ENCODE measurements at places on chromosomes 2 and 18. TPM values are rescaled to one million over a fixed set of nuclear protein-coding genes. Genes with fewer than 3 reads are reported as not detected.

The KCNE4 gene
- 3.0 TPM for total RNA-seq

DNA sequence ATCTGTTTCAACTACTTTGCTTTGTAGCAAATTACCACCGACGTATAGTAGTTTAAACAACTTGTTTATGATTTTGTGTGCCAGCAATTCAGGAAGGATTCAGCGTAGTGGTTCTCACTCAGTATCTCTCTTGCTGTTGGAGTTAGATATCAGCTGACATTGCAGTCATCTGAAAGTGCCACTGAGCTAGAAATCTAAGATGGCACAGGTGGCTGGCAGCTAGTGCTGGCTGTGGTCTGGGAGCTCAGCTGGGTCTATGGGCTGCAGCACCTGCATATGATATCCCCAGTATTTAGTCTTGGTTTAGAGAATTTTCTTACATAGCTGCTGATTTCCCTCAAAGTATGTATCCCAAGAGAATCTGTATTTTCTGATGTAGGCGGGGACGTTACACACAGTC lies 235.6 kb downstream of the SCG2 start:
- DNase-seq, result no peak

DNA sequence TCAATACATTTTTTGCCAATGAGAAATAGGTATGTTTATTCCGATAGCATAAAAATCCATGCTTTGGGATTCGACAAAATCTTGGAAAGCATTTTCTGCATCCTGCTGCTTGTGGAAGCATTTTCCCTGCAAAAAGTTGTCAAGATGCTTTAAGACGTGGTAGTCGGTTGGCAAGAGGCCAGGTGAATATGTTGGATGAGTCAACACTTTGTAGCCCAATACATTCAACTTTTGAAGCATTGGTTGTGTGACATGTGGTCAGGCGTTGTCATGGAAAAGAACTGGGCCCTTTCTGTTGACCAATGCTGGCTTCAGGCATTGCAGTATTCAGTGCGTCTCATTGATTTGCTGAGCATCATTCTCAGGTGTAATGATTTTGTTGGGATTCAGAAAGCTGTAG lies 764.5 kb downstream of the TRIB2 start:
- no peak for DNase-seq

- no peak for DNase-seq
Observed at GRCh38 chr2:43138441-43138840, 88.0 kb downstream of the ZFP36L2 start.

The ARHGAP25 gene
- total RNA-seq, result 5.4 TPM

The HTR2B gene
- 0.50 TPM for total RNA-seq

The RIT2 gene
- not detected for total RNA-seq

GRCh38 chr2:46645681-46646162 lies 166.4 kb downstream of the TMEM247 start:
- DNase-seq, result peak; percentile 52

The EDAR gene
- not detected for total RNA-seq

- no peak for DNase-seq
Observed at GRCh38 chr18:75110846-75111415, 98.0 kb downstream of the PTGR3 start.

The CERKL gene
- not detected for total RNA-seq

The GKN2 gene
- total RNA-seq, result not detected
